ENCODE measurements at places on chromosomes 5 and 9.

DNA sequence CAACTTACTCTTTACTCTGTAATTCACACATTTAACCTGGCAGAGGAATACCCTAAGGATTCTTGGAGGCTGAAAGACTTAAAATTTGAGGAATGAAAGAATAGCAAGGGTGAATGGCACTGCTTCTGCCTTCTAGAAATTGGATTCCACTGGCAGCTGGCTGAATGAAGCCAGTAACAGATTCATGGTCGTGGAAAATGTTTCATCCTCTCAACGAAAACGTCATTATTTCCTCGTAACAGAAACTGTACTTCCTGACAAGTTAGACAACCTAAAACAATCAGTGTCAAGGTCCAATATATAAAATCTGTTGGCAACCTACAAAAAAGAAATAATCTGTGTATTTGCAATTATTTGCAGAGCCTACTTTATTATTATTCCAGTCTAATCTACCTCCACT lies 39.7 kb downstream of the BNC2 start:
- no peak for DNase-seq

DNA sequence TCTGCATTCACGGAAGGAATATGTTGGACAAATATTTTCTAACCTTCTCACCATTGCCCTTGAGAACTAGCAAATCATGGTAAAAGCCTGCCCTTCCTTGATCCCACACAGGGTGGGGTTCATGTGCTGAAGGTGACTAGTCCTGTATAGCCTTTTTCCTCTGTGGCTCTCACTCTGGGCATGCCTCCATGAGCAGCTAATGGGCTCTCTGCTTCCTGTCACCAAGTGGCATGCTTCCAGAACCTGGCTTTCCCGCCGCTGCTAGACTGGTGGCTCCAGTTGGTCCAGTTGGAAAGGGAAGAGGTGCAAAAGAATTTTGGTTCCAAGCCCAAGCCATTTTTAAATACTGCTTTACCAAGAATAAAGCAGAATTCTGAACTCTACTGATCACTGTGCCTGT lies 35.5 kb downstream of the FBXO10 start:
- DNase-seq: no peak

GRCh38 chr5:36156619-36157018 lies 4.7 kb downstream of the SKP2 start:
- DNase-seq: peak; percentile 96

GRCh38 chr5:159286420-159287035 lies 23.4 kb downstream of the UBLCP1 start:
- peak; percentile 52 for DNase-seq
